MV-4-11 (cell line): ENCODE measurements at places on chromosomes 1 and 21.

- DNase-seq: no peak
Observed at GRCh38 chr1:211541720-211542477, 37.1 kb downstream of the SLC30A1 start.

GRCh38 chr1:10415211-10415930, 14.9 kb upstream of the CENPS start:
- peak; percentile 89 for DNase-seq

- DNase-seq: no peak
Observed at GRCh38 chr1:34378968-34379856, 202.5 kb downstream of the C1orf94 start.

- no peak for DNase-seq
Observed at GRCh38 chr1:224684979-224685425, 68.9 kb downstream of the CNIH3 start.

DNA sequence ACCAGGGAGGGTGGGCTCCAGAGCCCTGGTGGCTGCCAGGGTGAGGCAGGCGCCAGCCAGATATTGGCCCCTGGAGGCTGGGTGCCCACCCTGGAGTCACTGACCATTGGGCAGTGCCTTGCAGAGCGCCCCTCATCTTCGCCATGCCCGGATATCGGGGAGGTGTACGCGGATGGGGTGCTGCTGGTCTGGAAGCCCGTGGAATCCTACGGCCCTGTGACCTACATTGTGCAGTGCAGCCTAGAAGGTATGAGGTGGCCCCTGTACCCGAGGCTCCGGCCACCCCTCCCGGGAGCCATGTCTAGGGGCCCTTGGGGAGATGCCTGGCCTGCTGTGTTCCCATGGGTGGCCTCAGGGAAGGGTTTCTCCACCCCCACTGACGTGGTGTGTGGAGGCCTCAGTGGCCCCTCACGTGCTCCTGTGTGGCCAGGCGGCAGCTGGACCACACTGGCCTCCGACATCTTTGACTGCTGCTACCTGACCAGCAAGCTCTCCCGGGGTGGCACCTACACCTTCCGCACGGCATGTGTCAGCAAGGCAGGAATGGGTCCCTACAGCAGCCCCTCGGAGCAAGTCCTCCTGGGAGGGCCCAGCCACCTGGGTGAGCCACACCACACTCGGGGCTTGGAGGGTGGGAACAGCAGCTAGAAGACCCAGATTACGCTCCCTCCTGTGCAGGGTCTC, 30.9 kb downstream of the TRIM11 start:
- no peak for DNase-seq
